ENCODE measurements at places on chromosomes 7 and 10.

GRCh38 chr10:24822590-24822989 is 98.9 kb upstream of the ARHGAP21 start:
- DNase-seq, result no peak

DNA sequence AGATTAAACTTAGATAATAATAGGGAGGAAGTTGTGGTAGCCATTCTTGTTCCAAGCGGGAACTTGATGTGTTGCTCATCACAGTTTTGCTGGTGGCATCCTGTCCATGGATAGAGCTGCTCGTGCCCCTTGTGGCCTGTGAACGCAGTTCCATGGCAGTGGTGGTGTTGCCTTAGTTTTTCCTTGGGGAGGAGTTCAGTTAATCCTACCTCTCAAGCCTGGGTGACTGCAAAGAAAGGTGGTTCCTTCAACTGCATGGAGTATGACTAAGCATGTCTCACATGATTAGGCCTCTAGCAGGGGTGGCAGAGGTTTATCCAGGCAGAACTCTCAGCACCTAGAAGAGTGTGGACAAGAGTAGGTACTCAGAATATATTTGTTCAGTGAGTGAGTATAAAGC is 99.7 kb downstream of the MAPK8 start:
- DNase-seq, result no peak

DNA sequence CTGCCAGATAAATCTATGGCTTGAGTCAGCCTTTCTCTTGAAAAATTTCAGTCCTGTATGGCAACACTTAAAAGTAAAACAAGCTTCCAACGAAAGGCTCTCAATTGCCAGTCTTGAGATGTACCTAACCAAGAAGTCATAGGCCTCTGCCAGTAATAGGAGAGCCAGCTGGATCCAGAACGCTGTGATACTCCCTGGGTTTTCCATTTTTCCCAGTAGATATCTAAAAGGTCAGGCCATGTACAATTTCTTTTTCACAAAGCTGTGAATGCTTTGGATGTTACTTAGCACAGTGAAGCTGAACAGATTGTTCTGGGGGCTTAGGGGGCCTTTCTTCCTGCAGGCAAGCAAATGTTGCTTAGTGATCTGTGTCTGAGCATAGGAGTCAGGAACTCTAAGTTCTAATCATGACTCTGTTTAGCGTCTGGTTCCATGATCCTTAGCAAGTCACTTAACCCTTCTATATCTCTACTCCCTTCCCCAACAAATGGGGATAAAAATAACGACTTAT is 86.5 kb downstream of the ARMH3 start:
- DNase-seq, result no peak

- DNase-seq, result no peak
Measured at GRCh38 chr7:70795948-70796347, 336.0 kb upstream of the GALNT17 start.

- DNase-seq, result no peak
Measured at GRCh38 chr7:43735403-43735801, 6.1 kb upstream of the COA1 start.

GRCh38 chr7:73881352-73882046 is 20.5 kb downstream of the TMEM270 start:
- DNase-seq, result no peak

GRCh38 chr7:139844779-139845442 is 15.8 kb downstream of the TBXAS1 start:
- no peak for DNase-seq

- no peak for DNase-seq
Measured at GRCh38 chr7:125683156-125683555, 753.5 kb upstream of the POT1 start.

GRCh38 chr7:100401811-100402210 is 26.7 kb downstream of the ZCWPW1 start:
- DNase-seq, result no peak

DNA sequence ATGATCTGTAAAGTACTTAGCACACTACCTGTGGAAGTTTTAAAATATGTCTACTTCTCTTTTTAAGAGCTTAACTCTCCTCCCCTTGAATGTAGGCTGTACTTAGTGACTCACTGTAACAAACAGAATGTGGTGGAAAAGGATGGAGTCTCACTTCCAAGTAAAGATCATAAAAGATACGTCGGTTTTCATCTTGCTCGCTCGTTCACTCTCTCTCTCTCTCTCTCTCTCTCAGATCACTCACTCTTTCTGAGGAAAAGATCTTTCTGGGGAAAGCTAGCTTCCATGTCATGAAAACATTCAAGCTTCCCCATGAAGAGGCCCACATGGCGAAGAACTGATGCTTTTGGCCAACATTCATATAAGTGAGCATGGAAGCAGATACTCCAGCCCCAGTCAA is 5.5 kb downstream of the CHUK start:
- DNase-seq, result no peak
